ENCODE measurements at places on chromosomes 7 and 10.

GRCh38 chr10:49556723-49557122 is 17.8 kb upstream of the ERCC6 start:
- no peak for DNase-seq

- no peak for DNase-seq
These were observed 4.1 kb upstream of the BMPR1A start for GRCh38 chr10:86752311-86752710.

DNA sequence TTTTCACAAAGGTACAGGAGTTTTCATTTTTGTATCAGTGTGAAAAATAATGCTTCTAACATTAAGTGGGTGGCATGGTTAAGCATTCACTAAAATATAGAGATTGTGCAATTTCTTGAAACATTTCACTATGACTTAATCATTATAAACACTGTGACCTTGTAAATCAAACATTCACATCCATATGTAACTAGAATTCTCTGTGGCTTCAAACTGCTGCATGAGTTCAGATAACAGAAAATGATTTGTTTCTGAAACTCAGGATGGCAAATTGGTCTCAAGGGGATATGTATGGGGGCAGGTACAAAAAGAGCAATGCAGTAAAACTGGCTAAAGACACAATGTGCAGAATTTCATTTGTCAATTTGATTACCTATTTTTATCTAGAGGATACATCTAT is 3.8 kb downstream of the FAM133B start:
- no peak for DNase-seq

GRCh38 chr7:142391191-142391992 is 133.5 kb upstream of the PRSS58 start:
- DNase-seq: no peak

GRCh38 chr7:85693326-85693725 is 506.5 kb upstream of the SEMA3D start:
- DNase-seq: no peak

DNA sequence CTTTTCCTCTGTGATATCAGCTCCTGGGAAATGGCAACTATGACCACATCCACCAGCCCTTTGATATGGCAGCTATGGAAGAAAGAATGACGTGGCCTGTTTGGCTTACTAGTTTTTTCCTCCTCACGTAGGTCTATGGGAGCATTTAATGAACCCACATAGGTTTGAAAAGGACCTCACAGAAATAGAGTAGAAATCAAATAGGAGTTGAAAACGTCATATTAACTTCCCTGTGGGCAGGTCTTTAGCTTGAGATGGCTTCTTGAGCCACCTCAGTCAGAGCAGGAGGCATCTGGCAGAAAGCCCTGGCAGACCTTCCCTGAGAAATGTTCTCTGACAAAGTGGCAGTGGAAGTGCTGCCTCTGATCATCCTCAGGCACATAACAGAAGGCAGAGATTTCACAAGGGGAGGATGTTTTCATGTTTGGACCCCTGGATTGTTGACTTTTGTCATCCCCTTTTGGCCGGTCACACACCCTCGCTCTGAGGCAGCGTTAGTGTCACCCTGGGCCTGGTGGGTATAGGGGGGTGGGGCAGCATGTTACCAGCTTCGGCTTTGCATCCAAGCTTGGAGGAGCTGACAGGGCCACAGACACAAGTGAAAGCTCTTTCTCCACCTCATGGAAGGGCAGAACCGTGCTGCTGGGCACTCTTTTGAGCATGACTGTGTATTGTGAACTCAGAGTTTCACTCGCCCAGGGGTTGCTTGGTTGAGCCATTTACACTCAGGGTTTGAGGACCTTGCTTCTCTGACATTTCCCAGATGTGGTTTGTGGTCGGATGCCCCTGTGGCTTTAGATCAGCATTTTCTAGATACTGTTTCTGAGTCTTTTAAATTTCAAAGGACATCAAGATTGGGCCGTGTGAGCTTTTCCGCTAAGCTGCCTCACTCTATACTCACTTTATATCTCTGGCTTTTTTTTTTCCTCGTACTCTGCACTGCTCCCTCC is 184.2 kb downstream of the STK31 start:
- no peak for DNase-seq

GRCh38 chr7:139656387-139656786 is 121.4 kb downstream of the HIPK2 start:
- no peak for DNase-seq

DNA sequence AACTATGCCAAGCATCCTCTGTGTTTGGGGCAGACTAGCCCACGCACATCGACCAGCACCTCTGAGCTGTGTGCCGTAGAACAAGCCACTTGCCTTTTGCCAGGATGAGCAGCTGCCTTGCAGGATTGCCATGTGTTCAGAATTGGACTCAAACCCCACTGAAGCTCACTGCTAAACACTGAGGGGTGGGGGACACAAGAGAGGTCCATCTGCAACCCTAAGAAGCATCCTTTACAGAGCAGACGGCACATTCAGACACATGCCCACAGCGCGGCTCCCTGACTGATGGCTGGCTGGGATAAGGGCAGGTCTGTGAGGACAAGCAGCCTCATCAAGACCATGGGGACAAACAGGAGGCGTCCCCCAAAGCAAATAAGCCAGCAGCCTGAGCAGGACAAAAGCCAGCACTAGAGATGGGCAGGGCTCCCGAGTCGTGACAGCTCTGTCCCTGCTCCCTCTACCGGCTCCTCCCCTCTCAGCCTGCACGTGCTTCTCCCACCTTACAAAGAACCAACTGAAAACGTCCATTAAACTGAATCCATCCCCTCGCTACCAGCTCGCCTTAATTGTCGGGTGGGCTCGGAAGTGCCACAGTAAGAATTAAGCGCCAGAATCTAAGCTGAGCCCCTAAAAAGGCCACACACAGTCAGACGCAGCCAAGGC is 114.2 kb downstream of the PRKAG2 start:
- DNase-seq: no peak

DNA sequence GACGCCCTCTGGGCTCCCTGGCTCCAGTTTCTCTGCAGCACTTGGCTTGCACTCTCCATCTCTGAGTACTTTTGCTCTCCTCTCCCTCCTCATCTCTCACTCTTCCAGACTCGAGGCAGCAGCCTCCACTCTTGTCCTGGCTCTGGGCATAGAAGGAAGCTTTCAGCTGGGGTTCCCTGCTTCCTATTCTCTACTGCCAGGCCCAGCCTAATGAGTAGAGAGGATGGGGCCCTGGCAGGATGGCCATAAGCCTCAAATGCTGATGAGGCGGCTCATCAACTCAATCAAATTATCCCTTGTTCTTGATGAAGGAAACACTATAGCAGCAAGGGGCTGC is 55.8 kb downstream of the NEURL1 start:
- DNase-seq: no peak

GRCh38 chr7:43296306-43296705 is 183.9 kb downstream of the HECW1 start:
- no peak for DNase-seq

DNA sequence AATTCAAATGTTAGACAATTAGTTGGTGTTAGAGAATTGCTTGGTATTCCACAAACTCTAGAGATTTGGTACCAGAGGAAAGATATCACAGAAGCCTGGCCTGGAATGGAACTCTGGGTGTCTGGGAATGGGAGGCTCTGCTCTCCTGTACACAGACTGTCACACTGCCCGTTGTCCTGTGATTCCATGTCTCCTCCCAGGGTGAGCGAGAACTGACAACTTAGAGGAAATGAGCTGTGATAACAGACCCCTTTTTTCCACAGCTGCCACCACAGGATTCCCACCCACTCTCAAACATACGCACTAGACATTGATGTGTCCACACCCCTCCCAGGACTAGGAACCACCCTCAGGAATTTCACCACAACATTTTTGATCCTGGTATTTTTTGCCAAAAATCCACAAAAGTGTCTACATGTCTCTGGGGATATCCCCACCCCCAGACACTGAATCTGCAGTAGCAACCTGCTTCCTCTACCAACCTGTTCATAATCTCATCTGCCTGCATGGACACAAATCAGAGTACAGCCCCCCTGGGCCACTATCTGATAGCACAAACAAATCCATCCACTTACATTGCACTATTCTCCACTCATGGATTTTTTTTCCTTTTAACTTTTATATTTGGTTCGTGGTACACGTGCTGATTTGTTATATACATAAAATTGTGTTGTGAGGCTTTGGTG is 4.7 kb downstream of the ZNF273 start:
- no peak for DNase-seq
